ENCODE measurements at places on chromosomes 3 and 15. TPM values are rescaled to one million over a fixed set of nuclear protein-coding genes. Genes with fewer than 3 reads are reported as not detected.

HSPBAP1 gene
- total RNA-seq, result 12.5 TPM

MST1R gene
- total RNA-seq, result 1.8 TPM

ANKUB1 gene
- not detected for total RNA-seq

DUOXA2 gene
- total RNA-seq, result not detected

LTF gene
- total RNA-seq, result 52.9 TPM

SLC12A8 gene
- 4.9 TPM for total RNA-seq

PP2D1 gene
- total RNA-seq, result not detected

SRP14 gene
- 252 TPM for total RNA-seq

CEMIP gene
- 4.0 TPM for total RNA-seq

OPA1 gene
- 86.1 TPM for total RNA-seq

PARP9 gene
- total RNA-seq, result 15.2 TPM

CD96 gene
- 1.3 TPM for total RNA-seq

CCR9 gene
- total RNA-seq, result not detected

GOLGA6D gene
- not detected for total RNA-seq

GOLGA6B gene
- total RNA-seq, result not detected

DNASE1L3 gene
- total RNA-seq, result 3.5 TPM

RGMA gene
- 13.7 TPM for total RNA-seq

Measured in camera-type eye (tissue), 1 donor.